Naive thymus-derived CD4-positive, alpha-beta T cell (primary cell): ENCODE measurements at places on chromosomes 6 and 20. TPM values are rescaled to one million over a fixed set of nuclear protein-coding genes. Genes with fewer than 3 reads are reported as not detected.

- no peak overlapping the region for H3K4me3 ChIP-seq
- H3K4me1 ChIP-seq: no peaks in the 10 kb centered on the region
- no peaks in the 10 kb centered on the region for H3K27me3 ChIP-seq
- no peak for DNase-seq
- no peak overlapping the region for H3K27ac ChIP-seq
Observed at GRCh38 chr6:21284166-21284565, 309.4 kb upstream of the SOX4 start.

Gene POPDC3
- total RNA-seq: not detected

GRCh38 chr20:21677781-21678180 lies 27.7 kb upstream of the PAX1 start:
- no peak overlapping the region for H3K27ac ChIP-seq
- H3K27me3 ChIP-seq: no peaks in the 10 kb centered on the region
- no peaks in the 10 kb centered on the region for H3K36me3 ChIP-seq
- DNase-seq: no peak
- H3K4me3 ChIP-seq: no peak overlapping the region

- H3K27me3 ChIP-seq: no peaks in the 10 kb centered on the region
- no peak for DNase-seq
- no peak overlapping the region for H3K4me3 ChIP-seq
Observed at GRCh38 chr6:87922196-87922946, 125.3 kb upstream of the SPACA1 start.

DNA sequence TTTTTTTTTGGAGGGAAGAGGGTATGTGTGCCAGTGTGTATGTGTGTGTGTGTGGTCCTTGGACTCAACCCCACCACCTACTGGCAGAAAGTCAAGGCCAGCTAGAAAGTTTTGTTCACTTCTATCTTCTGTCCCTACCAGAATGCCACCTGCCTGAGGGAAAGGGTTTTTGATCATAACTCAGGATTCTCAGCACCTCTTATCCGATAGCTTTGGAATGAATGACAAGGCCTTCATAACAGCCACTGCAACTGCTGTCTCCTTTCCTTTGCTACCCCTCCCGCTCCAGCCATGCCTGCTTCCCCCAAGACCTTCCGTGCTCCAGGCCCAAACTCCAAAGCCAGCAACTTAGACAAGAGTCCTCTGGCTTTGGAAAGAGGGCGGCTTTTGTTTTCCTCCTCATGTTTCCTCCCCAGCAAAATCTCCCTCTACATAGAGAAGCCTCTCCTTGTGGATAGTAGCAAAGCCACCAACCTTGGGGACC lies 18.7 kb downstream of the BTN3A1 start:
- DNase-seq: no peak
- no peaks in the 10 kb centered on the region for H3K36me3 ChIP-seq
- peaks cover 9% of the 10 kb centered on the region for H3K4me1 ChIP-seq

Gene DDO
- 0.47 TPM for total RNA-seq

- H3K36me3 ChIP-seq: no peaks in the 10 kb centered on the region
- H3K27me3 ChIP-seq: no peaks in the 10 kb centered on the region
- no peak for DNase-seq
Observed at GRCh38 chr6:109076377-109076776, 18.3 kb downstream of the SESN1 start.

- no peaks in the 10 kb centered on the region for H3K27me3 ChIP-seq
- no peak overlapping the region for H3K4me3 ChIP-seq
- no peak for DNase-seq
- no peaks in the 10 kb centered on the region for H3K4me1 ChIP-seq
- peaks cover 8% of the 10 kb centered on the region for H3K36me3 ChIP-seq
Observed at GRCh38 chr20:38076548-38076947, 43.0 kb downstream of the RPRD1B start.

- no peaks in the 10 kb centered on the region for H3K4me1 ChIP-seq
- no peaks in the 10 kb centered on the region for H3K36me3 ChIP-seq
- no peak for DNase-seq
- H3K27ac ChIP-seq: no peak overlapping the region
Observed at GRCh38 chr6:106380407-106380806, 19.9 kb downstream of the CRYBG1 start.

- H3K27me3 ChIP-seq: no peaks in the 10 kb centered on the region
- H3K36me3 ChIP-seq: peaks cover 32% of the 10 kb centered on the region
- H3K4me1 ChIP-seq: peaks cover 45% of the 10 kb centered on the region
Observed at GRCh38 chr20:46398963-46399362, 7.5 kb downstream of the ELMO2 start.

GRCh38 chr6:3259491-3259958 lies 778 bp downstream of the PSMG4 start:
- H3K4me1 ChIP-seq: peaks cover 32% of the 10 kb centered on the region
- DNase-seq: peak; percentile 30
- no peaks in the 10 kb centered on the region for H3K27me3 ChIP-seq
- H3K27ac ChIP-seq: peak overlapping the region; percentile 80

DNA sequence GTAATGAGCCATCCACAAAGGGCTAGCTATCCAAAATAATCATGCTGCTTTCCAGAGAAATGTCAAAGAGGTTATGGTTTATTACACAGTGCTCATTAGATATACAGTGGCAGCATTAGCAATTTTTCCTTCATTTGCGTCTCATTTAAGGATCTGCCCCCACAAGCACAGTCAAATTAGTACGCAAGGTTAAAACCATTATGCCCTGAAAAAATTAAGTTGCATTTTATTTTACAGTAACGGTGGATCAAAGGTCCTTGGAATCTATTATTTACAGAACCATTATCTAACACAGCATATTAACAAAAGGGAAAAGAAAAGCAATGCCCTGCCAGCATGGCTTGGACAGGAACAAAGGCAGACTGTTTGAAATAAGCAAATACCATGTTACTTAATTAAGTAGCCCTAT lies 144.8 kb downstream of the PDSS2 start:
- no peaks in the 10 kb centered on the region for H3K36me3 ChIP-seq
- H3K4me1 ChIP-seq: no peaks in the 10 kb centered on the region
- no peak overlapping the region for H3K27ac ChIP-seq
- DNase-seq: no peak

Gene NINL
- total RNA-seq: 3.7 TPM

Gene TRIM31
- total RNA-seq: 0.32 TPM

Gene JAG1
- 0.28 and 0.46 TPM in 2 replicates for total RNA-seq

- H3K4me1 ChIP-seq: peaks cover 52% of the 10 kb centered on the region
- no peak overlapping the region for H3K27ac ChIP-seq
- no peaks in the 10 kb centered on the region for H3K36me3 ChIP-seq
- H3K4me3 ChIP-seq: no peak overlapping the region
Observed at GRCh38 chr20:49696594-49696993, 17.1 kb downstream of the B4GALT5 start.

- no peak for DNase-seq
- no peaks in the 10 kb centered on the region for H3K4me1 ChIP-seq
- H3K4me3 ChIP-seq: no peak overlapping the region
- H3K27me3 ChIP-seq: no peaks in the 10 kb centered on the region
- no peaks in the 10 kb centered on the region for H3K36me3 ChIP-seq
Observed at GRCh38 chr6:88641178-88641903, 322.1 kb downstream of the RNGTT start.

- H3K36me3 ChIP-seq: no peaks in the 10 kb centered on the region
- no peaks in the 10 kb centered on the region for H3K27me3 ChIP-seq
- peaks cover 23% of the 10 kb centered on the region for H3K4me1 ChIP-seq
- H3K27ac ChIP-seq: no peak overlapping the region
- DNase-seq: no peak
- no peak overlapping the region for H3K4me3 ChIP-seq
Observed at GRCh38 chr6:170085475-170086401, 205.1 kb downstream of the DLL1 start.

DNA sequence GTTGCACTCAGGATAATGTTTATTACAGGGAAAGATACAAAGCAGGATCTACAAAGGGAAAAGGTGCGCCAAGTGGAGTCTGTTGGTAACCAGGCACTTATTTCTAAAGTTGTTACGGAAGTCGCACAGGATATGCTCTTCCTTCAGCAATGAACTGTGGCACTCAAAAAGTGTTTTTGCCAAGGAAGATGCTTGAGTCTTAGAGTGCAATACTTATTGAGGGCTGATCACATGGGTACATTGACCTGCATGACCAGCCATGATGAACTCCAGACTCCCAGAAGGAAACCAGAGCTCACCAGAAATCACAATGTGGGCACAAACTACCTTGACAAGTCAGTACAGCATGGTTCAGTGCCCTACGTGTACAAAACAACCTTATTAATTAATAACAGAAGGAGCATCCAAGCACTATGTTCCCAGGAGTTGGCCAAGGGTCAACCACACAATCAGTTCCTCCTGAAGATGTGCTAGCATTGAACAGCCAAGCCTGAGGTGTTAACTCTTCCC lies 270.7 kb upstream of the TFAP2D start:
- H3K27ac ChIP-seq: no peak overlapping the region
- no peak overlapping the region for H3K4me3 ChIP-seq
- no peaks in the 10 kb centered on the region for H3K4me1 ChIP-seq

DNA sequence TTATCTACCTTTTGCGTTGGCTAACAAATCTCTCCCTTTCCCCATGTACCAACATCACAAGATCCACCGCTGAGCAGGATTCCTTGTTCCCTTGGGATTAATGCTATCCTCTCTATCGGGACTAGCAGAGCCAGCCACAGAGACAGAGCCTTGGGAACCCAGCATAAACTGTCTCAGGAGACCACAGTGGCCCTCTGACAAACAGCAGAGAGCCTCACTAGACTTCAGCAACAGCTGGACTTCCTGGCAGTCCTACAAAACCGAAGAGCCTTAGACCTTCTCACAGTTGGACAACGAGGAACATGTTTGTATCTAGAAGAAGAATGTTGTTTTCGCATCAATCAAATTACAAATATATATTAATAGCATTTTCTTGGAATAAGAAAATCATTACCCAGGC lies 39.6 kb upstream of the POU5F1 start:
- H3K4me1 ChIP-seq: no peaks in the 10 kb centered on the region
- H3K27me3 ChIP-seq: no peaks in the 10 kb centered on the region
- no peak overlapping the region for H3K4me3 ChIP-seq
- DNase-seq: no peak
- no peak overlapping the region for H3K27ac ChIP-seq
- H3K36me3 ChIP-seq: no peaks in the 10 kb centered on the region

DNA sequence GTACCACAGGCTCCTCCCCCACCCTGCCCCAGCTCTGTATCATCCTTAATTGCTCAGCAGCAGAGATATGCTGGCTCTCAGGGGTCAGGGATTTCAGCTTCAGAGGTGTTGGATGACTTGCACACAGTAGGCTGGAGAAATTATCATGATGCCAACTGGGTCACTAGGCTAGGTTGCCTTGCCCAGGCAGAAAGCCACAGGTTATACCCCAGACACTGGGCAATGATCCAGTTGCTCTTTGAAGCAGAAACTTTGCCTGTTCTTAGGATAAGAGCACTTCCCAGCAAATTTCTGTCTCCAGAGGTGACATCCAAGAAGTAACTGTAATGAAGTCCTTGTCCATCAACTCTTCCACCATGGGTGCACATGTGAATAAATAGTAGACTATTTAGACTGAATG lies 38.3 kb upstream of the SCML4 start:
- no peak overlapping the region for H3K4me3 ChIP-seq
- no peaks in the 10 kb centered on the region for H3K4me1 ChIP-seq
- no peaks in the 10 kb centered on the region for H3K27me3 ChIP-seq
- H3K27ac ChIP-seq: no peak overlapping the region
- no peaks in the 10 kb centered on the region for H3K36me3 ChIP-seq
- no peak for DNase-seq
